ENCODE measurements at places on chromosomes 5 and 9.

GRCh38 chr9:122058051-122058450 lies 35.1 kb downstream of the TTLL11 start:
- no peak for DNase-seq

DNA sequence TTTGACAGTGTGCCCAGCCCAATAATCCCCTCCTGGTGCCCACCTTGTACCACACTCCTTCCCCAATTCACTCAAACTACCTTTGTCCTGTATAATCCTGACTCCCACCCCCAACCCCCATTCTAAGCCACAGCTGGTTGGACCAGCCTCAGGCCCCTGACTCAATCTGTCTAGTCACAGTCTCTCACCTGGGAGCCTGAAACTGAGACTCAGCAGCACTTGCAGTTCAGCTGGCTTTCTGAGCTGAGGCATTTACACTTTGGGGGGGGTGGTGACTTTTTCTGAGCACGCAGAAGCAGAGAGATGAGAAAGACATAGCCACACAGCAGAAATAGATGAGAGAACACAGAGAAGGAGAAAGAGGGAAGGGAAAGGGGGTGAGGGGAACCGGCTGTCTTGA lies 247.3 kb downstream of the MAN2A1 start:
- no peak for DNase-seq

DNA sequence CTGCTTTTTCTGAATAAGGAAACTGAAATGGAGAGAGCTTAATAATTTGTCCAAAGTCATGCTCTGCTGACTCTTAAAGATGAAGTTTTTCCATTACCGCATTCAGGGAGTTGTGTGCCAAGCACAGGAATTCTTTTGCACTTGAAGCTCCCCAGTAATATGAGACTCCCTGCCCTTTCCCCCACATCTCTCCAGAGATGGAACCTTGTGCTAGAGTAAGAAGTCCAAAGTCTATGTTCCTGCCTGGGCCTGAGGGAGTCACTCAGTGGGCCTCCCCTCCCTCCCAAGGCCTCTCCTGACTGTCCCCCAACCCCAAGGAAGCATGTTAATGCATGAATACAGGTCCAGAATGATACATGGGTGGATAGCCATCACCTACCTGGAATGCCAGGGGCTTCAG lies 173.3 kb upstream of the SEMA6A start:
- no peak for DNase-seq

GRCh38 chr5:94793816-94794198 lies 175.3 kb downstream of the SLF1 start:
- no peak for DNase-seq

DNA sequence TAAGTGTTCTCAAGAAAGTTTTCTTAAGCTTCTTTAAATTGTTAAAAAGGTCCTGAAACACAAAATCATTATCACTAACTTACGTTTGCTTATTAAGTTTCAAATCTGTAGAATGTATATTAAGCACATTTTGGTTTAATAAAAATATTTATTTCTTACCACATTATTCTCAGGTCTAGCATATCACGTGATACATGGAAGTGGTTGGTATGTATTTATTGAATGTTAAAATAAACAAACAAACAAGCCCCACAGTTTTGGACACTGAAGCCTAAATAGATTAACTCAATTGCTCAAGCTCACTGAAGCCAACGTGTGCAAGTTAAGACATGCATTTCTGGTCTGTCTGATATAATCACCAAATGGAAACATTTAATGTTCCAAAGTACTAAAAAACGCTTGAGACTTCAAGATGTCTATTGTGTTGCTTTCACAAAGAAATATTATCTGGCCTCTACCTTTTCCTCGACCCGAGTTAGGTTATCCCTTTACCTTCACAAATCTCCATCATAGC lies 1136.9 kb downstream of the TAF11L14 start:
- no peak for DNase-seq

DNA sequence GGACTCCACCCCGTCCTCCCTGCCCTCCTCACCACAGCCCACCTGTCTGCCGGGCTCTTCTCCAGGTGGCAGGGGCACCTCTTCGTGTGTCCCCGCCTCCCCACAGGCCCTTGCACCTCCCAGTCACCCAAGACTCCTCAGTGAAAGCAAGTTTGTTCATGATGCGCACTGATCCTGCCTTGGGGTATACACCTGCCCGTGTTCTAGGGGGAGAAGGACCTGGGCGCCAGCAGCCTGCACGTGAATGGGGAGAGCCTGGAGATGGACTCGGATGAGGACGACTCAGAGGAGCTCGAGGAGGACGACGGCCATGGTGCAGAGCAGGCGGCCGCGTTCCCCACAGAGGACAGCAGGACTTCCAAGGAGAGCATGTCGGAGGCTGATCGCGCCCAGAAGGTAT lies 124.9 kb downstream of the EHMT1 start:
- DNase-seq, result no peak

DNA sequence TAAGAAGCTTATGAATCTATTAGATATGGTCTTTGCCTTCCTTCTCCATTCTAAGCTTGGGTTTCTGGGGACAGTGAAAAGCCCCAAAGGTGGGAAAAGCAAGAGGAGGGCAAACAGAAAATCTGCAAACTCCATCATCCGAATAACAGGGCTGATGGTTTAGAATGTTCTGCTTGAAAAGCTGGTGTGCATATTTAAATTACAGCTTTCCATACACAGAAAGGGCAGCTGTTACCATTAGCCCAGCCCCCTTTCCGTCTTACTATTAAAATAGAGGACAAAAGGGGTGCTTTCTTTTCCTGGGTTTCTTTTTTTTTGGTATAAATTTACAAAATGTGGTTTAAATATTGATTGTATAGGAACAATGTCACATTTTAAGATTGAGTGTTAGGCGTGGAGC lies 22.0 kb downstream of the INSYN2B start:
- no peak for DNase-seq

DNA sequence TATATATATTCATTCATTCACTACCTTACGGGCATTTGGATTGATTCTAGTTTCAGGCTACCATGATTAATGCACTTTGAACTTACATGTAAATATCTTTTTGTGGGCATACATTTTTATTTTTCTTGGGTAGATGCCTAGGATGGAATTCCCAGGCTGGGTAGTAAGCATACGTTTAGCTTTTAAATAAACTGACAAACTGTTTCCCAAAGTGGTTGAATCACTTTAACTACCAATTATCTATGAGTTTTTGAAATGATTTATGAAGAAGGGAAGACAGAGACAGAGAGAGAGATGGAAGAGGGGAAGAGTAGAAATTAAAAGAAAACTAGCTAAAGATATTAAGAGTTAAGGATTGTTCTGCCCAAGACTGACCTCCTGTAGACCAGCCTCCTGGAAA lies 612.6 kb downstream of the PSAT1 start:
- DNase-seq, result no peak

DNA sequence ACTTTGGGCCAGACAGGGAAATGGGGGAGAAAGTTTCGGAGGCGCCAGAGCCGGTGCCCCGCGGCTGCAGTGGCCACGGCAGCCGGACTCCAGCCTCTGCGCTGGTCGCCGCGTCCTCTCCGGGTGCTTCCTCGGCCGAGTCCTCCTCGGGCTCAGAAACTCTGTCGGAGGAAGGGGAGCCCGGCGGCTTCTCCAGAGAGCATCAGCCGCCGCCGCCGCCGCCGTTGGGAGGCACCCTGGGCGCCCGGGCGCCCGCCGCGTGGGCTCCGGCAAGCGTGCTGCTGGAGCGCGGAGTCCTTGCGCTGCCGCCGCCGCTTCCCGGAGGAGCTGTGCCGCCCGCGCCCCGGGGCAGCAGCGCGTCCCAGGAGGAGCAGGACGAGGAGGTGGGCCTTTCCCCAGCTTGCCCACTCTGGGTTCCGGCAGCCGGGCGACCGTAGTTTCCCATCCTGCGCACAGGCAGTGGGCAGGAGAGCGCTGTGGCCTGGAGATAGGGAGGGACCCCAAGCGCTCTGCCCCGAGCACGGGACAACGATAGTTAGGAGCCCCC lies 516 bp downstream of the MAST4 start:
- no peak for DNase-seq

DNA sequence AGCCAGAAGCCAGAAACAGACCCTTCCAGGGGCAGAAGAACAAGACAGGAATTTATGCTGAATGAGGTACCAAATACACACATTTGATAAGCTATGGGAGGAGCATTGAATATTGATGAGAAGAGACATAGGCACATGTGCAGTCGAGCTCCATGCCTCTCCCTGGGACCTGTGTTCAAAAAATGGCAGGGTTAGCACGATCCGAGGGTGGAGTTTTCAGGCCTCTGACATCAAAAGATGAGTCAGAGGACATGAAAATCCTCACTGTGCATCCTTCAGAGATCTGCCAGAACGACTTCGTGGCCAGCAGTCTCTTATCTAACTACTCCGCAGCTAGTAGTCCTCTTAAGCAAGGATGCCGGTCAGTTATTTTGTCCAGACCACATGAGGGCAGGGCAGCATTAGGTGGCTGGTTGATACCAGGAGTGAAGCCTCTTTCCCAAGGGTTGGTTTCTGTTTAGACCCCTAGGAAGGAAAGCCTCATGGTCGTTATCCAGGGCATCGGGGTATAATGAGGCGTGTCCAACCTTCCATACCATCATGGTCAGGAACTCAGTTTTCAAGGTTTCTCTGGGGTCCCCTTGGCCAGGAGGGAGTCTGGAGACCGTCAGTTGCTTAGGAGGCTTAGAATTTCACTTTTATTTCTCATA lies 11.6 kb upstream of the CMBL start:
- DNase-seq, result no peak

- DNase-seq, result no peak
Observed at GRCh38 chr9:22160221-22160620, 151.1 kb upstream of the CDKN2B start.

DNA sequence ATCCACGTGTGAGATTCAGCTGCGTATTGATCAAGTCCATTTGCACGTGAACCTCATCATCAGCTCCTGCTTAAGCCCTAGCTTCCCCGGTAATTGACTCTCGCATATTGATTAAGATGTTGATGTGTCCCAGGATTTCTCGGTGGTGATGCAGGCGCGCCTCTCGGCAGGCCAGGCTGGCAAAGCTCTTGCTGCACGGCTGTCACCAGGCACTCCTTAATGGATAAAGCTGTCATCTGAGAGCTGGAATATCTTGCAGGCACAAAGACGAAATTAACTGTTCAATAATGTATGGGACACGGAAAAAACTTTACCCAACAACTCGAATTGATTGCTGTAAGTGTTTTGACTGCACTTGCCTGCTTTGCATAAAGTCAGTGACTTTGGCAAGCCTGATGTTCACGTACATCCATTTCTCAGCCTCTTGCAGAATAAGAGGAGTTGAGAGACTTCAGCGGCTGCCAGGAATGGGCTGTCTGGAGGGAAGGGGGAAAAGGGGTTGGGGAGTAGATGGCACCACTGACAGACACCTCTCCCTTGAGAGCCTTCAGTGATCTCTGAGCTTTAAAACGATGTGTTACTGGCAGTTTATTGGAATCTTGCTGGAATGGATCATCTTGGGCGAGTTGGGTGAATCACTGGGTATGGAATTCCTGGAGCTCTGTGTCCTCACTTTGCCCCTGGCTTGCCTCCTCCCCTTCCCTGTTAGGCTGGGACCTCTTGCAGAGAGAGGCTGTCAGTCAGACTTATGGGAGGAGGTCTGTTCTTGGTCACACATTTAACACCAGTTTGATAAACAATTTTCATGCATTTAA lies 650.3 kb downstream of the CCDC171 start:
- DNase-seq, result no peak

GRCh38 chr5:174172152-174172551 lies 126.6 kb downstream of the NSG2 start:
- no peak for DNase-seq

DNA sequence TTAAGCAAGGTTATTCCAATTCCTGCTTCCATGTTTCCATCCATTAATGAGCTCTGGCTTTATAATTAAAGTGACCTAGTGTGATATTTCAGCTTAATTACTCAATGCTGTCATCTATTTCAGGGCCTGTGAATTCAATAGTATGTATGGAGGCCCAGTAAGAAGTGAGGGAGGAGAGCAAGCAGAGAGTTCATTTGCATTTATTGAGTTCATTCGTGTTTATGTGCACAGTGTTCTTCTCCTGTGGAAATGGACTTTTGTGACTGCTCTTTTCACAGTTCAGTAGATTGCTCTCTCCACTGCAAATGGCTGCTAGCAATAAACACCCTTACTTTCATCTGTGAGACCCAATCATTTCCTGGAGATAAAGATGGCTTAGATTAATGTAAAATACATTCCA lies 130.9 kb downstream of the CEMIP2 start:
- no peak for DNase-seq

DNA sequence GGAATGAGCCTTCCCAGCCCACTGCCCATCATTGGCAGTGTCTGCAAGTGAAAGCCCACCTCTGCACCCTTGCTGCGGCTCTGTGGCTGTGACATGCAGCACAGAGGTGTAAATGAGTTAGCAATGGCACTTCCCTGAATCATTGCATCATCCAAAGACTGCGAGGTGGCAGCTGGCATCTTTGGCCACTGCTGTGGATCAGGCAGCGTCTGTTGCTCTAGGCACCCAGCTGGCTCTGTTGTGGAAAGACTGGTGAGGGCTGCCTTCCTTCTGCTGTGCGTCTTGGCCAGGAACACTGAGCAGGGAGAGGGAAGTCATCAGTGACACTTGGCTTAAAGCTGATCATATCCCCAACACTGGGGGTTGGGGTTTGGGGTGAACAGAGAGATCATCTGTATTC lies 64.5 kb downstream of the MFAP3 start:
- DNase-seq, result no peak

GRCh38 chr9:85943757-85944430 lies 2.9 kb downstream of the NAA35 start:
- DNase-seq, result no peak

DNA sequence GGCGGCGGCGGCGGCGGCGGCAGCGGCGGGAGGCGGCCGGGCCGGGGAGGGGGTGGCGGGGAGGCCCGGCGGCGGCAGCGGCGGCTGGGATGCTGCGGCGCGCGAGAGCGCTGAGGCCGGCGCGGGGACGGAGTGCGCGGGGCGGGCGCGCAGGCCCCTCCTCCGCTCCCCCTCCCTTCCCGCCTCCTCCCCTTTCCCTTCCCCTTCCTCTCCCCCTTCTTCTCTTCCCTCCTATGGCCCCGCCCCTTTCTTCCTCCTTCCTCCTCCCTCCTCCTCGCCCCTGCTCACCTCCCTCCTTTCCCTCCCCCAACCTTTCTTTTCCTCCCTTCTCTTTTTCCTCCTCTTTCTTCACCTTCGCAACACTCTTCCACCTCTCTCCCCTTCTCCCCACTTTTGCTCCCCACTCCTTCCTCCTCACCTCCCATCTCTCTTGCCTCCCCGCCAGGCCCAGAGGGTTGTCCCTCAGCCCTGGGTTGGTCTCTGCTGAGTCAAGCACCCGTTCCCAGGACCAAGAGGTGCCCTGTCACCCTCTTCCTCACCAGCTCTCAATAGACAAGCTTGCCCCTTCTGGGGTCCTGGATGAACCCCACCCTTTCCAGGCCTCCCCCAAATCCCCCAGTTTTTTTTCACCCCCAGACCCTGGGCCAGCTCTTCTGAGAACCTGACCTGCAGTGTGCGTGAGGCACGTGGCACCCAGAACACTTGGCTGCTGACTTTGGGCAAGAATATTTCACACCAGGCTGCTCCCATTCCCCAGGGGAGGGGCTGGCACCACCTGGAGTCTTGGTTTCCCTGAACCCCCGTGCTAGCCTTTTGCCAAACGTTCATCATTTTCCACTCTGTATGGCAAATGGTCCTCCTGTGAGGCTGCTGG lies at the start of gene SEMA4D:
Gene SEMA4D (minus strand): TSS at position 136 of the 874 bp plus-strand sequence. CDS start 92,657 bp downstream, outside the sequence.
- DNase-seq, result no peak

GRCh38 chr9:94913550-94913949 lies 187.1 kb downstream of the AOPEP start:
- DNase-seq, result no peak
